IMR-90 (cell line): ENCODE measurements at places on chromosomes 5 and 9. TPM values are rescaled to one million over a fixed set of nuclear protein-coding genes. Genes with fewer than 3 reads are reported as not detected.

GZMA gene
- not detected in 2 replicates for total RNA-seq

TERT gene
- total RNA-seq, result not detected in 2 replicates

PLK2 gene
- total RNA-seq, result 322 and 337 TPM in 2 replicates

MLANA gene
- total RNA-seq, result not detected in 2 replicates

GRCh38 chr5:66671305-66671704 is 75.1 kb downstream of the MAST4 start:
- DNase-seq, result no peak

GRCh38 chr9:72363236-72363635 is 1.8 kb downstream of the ZFAND5 start:
- DNase-seq, result no peak

GRCh38 chr5:72938206-72938605 is 17.6 kb upstream of the FCHO2 start:
- DNase-seq, result peak; percentile 32

DNA sequence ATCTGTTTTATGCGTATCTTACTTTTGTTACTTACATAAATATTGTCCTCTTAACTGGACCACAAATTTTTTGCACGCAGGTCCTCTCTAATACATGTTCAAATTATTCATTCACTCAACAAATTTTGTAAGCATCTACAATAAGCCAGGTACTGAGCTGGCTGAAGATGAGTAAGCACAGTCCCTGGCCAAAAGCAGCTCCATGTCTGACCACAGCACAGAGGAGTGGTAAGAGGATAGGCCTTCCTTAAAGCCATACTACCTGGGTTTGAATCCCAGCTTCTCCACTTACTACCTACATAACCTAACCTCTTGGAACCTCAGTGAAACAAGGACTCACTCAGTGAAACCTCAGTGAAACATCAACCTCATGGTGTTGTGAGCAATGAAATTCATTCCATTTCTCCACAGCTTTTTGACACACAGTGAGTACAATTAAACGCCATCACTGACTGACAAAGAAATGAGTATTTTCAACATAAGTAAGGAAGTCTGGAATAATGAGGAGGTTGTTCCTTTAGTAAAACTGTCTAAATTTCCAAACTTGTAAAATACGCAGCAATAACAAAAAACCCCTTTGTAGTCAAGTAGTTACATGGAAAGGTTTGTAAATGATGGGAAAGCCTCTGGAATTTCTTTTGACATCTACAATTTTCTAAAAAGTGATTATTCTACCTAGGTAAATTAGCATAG is 15.0 kb downstream of the PTAR1 start:
- DNase-seq, result peak; percentile 54

DNA sequence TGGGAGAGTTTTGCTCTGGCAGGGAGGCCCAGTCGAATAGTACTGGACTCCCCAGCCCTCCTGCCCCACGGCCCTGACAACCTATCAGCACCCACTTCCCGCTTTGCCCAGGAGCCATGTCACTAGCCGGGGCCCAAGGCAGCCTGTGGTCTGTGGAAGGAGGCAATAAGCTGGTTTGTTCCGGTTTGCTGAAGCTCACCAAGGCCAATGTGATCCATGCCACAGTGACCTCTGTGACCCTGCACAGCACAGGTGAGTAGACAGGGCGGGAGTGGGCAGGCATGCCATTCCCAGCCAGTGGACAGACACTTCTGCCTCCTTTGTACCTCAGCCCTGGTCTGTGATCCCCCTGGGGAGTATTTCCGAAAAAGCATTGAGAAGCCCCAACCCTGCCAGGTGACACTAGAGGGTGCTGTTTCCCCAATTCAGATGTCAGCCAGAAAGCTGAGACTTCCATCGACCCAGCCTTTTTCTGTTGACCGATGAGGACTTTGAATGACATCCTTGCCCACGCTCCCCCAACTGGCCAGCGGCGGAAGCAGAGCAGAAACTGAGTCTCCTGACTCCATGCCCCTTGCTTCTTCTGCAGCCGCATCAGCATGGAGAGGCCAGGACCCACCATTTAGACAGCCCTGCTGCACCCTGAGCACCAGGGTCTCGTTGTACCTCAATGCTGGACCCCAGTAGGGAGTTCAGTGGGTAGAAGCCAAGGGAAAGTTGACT is 9.6 kb downstream of the PCYOX1L start:
- DNase-seq, result peak; percentile 70

GRCh38 chr9:129459547-129460322 is 161.2 kb downstream of the C9orf50 start:
- no peak for DNase-seq

GRCh38 chr9:69519470-69520240 is 152.5 kb downstream of the APBA1 start:
- DNase-seq, result no peak
